Epithelial cell of proximal tubule (primary cell): ENCODE measurements at places on chromosomes 2 and 18.

DNA sequence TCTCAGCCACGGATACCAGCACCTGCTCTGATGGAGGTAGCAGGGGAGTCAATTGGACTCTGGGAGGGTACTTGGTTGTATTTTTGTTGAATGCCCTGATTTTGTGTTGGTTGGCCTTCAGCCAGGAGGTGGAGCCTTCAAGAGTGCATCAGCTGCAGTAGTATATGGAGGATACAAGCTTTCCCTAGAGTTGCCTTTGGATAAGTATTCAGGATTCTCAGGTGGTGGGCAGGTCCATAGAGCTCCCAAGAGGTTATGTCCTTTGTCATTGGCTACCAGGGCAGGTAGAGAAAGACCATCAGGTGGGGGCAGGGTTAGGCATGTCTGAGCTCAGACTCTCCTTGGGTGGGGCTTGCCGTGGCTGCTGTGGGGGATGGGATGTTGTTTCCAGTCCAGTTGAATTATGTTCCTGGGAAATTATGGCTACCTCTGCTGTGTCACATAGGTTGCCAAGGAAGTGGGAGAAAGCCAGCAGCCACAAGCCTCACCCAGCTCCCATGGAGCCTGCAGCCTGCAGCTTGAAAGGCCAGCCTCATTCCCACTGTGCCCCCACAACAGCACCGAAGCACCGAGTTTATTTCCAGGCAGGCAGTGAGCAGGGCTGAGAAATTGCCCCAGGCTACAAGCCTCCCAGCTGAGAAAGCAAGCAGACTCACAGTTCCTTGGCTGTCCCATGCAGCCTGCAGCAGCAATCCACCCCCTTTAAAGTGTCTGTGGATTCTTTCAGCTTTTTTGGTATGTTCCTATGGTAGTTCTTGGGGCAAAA lies 38.6 kb upstream of the CHST9 start:
- no peak for DNase-seq

GRCh38 chr18:63817441-63818051 lies 42.3 kb downstream of the SERPINB7 start:
- no peak for DNase-seq

DNA sequence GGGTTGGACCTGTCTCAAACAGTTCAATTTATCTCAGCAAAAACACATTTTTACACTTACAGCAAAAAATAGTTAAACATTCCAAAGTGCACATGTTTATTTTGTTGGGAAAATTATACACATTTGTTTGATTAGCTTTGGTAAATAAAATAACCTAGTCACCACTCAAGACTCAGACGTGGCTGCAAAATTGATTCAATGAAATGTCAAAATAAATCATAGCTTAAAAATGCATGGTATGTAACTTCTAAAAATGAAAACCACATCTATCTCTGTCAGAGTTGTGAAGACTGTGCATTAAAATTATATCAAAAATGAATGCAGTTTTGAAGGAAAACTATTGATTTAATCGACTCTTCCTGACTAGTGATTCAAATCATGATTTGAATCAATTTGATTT lies 56.7 kb downstream of the GALNT14 start:
- DNase-seq, result no peak

DNA sequence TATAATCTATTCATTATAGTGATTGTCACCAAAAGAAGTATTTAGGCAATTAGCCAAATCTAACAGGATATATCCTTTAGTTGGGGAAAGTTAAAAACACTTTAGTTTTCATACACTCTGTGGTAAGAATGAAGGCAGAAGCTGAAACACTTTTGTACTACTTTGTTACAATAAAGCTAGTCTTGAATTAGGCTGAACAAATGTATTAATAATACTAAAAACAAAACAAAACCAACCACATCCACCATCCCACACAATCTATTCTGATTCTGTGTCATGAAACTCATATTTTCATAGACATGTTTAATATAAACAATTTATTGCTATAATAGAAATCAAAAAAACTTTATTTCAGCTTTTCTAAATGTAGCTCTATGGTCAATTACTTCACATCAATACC lies 508.8 kb downstream of the ZEB2 start:
- no peak for DNase-seq

DNA sequence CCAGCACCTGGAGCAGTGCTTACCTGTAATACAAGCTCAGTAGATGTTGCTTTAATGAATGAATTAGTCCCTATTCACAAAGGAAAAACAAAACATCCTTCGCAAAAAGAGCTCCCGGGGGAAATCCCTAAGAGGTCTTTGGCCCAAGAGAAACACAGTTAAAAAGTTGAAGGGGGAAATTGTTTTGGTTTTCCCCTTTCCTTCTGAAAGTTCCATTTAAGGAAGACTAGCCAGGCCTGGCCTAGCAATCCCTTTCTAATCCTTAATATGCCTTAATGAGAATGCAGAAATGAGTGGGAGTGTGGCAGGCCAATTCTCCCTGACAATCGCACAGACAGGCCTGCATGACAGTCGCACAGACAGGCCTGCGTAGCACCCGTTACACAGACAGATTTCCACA lies 33.5 kb upstream of the REL start:
- no peak for DNase-seq

DNA sequence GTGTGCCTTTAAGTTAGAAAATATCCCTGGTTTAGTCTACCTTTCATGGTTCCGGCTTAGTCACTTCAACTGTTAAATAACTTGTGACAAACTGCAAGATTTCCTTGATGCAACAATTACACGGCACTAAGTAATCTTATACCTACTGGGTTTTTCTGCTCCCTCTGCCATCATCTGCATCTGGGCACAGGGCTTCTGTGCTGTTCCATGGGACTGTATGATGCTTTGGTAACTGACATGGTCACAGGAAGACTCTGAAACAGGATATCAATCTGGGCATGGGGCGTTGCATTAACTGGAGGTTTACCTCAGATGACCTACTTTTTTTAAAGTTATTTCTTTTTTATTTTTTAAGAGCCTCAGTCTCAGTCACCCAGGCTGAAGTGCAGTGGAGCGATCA lies 365.4 kb downstream of the SS18 start:
- DNase-seq, result no peak

- no peak for DNase-seq
Measured at GRCh38 chr2:200051611-200051945, 96.2 kb downstream of the MAIP1 start.

- no peak for DNase-seq
Measured at GRCh38 chr18:11392980-11393885, 216.2 kb upstream of the SLC35G4 start.

DNA sequence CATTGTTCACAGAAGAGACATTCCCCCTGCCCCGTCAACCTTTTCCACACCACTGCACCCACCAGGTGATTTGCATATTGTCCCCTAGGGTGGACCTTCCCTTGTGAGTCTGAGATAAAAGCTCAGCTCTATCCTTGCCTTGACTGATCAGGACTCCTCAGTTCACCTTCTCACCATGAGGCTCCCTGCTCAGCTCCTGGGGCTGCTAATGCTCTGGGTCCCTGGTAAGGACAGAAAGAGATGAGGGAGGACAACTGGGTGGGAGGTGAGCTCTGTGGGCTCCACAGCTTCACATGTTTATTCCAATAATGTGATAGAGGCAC lies 1160.1 kb downstream of the RPIA start:
- no peak for DNase-seq

- DNase-seq, result no peak
Measured at GRCh38 chr2:182883451-182883850, 17.0 kb upstream of the FRZB start.

DNA sequence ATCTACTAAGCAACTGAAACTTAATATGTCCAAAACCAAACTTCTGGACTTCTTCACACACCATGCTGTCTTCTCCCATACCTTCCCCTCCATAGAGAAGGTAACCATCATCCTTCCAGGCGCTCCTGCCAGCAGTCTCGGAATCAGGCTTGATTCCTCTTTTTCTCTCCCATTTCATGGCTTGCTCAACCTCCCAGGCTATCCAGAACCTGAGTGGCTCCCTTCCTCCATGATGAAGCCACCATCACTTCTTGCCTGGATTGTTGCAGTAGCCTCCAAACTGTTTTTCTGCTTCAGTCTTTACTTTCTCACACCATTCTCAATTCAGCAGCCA lies 40.1 kb upstream of the NDUFV2 start:
- DNase-seq, result no peak

GRCh38 chr2:69087912-69088240 lies 74.9 kb downstream of the ANTXR1 start:
- DNase-seq, result no peak

DNA sequence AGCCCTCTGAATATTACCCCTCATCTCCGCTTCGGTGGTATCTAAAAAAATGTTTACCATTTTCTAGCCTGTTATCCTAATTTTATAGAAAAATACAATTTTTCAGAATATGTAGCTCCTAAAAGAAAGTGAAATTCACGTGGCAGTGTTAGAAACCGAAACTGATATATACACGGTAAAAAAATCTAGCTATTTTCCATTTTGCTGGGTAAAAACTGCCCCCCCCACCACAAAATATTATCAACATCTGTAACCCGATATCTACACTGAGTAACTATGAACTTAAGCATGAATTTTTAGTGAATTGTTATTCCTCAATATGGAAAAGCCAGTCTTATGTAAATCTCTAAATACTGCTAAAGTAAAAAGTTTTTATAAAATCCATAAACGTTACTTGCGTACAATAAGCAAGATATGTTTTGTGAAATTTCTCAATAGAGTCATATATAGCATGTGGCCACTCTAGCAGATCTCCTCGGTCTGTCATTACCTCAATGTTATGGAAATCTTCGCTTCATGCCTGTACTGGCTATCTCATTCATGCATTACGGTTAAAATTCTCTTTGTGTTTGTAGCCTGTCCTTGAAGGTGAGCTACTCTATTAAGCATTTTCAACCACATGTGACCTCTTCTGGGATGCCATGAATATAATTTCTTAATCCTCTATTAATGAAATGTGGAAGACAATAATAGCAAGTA lies 524.2 kb downstream of the TRIB2 start:
- DNase-seq, result no peak

DNA sequence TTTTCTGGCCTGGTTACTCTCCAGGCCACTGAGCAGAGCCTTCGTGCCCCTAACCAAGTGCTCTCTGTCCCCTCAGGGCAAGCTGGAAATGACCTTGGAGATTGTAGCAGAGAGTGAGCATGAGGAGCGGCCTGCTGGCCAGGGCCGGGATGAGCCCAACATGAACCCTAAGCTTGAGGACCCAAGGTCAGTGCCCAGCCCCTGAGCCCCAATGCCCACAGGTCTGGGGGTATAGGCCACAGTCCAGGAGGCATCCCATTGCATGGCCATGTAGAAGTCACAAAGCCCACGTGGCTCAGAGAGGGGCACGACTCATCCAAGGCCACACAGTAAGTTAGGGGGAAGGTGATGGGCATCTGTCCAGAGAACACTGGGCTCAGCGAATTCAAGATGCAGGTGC lies 227.6 kb downstream of the DYSF start:
- DNase-seq, result no peak

DNA sequence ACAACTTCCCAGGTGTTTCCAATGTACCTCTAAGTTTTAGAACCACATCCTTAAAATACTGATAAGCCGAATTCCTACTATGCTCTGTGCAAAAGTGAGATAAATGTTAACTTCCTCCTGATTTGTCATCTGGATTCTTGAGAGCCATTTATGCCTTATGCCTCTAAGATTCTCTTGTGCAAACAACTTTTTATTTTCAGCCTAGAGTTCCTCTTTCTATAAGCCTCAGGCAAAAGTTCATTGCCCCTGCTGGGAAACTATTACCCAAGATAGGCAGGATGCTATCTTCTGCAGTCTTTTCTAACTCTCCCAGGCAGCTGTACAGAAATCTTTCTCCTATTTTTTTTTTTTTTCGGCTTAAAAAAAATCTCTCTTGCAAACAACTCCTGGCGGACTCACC lies 216.1 kb downstream of the KCNJ3 start:
- DNase-seq, result no peak

DNA sequence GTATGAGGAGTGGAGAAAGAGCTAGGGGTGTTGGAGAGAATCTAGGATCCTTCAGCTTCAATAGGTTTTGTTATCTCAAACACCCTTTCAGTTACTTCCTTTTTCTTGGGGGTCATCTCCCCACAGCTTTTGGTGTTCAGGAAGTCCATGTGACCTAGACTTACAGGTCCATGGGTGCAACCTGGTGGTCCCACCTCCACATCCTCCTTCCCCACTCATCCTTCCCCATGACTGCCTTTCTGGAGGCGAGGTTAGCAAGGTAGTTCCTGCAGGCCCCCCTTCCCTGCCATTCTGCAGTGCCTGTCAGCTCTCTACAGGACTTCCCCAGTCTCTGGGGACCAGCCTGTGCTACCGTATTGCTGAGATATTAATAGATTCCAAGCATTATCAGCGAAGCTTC lies 107.6 kb downstream of the TMEM17 start:
- no peak for DNase-seq

DNA sequence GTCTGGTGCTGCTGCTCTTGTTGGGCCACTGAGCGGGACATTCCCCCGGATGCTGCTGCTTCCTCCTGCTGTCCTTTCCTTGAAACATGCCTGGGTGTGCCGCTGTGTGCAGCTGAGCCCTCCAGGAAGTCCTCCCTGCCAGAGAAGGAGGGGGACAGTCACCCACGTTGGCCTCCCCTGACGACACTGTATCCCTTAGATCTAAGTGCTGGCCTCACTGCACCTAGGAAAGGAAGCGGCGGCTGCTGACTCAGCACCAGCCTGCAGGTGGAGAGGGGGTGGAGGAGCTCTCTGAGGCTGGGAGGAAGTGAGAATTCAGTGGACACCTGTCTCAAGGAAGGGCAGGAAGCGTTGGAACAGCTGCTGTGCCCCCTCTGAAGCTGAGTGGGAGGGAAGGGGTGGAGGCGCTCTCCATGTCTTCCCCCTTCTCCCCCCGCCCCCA lies 239.8 kb downstream of the HAUS1 start:
- no peak for DNase-seq

DNA sequence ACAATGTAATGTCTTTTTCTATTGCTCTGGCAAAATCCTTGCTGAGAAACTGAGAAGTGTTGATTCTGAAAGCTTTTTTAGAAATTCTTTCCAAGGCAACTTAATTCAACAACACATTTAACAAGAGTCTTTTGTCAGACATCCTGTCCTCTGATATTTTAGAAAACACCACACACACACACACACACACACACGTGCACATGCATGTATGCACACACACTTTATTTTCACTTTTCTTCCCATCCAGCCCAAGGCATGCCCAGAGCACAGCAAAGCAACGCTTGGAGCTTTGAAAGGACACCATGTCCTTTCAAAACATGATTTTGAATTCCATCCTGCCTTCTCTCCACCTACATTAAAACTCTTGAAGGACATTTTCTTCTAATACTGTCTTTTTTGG lies 116.1 kb downstream of the ATL2 start:
- DNase-seq, result no peak
